ENCODE measurements at places on chromosomes 11 and 22.

DNA sequence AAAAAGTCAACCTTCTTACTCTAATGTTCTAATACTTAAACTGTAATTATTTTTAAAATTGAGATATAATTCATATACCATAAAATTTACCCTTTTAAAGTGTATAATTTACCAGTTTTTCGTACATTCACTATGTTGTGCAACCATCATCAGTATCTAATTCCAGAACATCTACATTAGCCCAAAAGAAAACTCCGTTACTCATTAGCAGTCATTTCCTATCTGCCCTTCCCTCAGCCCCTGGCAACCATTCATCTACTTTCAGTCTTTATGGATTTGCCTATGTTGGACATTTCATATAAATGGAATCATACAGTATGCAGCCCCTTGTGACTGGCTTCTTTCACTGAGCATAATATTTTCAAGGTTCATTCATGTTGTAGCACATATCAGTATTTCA lies 22.2 kb downstream of the SGSM3 start:
- no peak for DNase-seq

- DNase-seq, result no peak
Observed at GRCh38 chr22:46829117-46829891, 66.9 kb downstream of the TBC1D22A start.

DNA sequence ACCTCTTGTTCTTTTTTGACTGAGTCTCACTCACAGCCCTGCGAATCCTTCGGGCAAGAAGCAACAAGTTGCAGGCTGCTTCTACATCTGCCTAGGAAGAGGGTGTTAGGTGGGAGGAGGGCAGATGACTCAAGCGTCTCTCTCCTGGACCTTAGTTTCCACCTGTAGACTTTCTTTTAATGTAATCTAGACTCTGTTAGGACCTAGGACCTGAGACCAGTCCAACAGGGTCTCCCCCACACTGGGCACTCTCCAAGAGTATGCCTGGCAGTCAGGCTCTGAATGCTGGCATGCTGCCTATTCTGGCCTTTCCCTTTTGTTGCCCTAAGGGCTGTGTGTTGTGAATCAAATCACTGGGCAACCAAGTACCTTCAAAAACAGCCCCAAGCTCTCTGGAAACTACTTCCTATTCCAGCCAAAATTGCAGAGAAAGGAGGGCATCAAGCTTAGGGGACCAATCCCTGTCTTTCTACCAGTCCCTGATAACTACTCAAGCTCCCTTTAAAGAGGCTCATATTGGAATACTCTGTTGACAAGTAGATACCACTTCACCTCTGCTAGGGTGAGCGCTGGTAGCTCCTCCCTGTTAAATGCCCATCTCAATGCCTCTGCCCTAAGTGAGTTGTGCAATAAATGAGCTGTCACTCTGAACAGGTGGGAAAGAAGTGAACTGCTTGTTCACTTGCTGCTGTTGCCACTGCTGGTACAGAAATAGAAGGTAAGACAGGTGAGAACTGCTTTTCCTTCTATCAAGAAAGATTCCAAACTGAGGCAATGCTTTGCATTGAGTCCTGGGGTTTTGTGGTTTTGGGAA lies at the start of gene BBOX1:
TSS of gene BBOX1 (plus strand) at position 514 of the 814 bp plus-strand sequence. CDS start 14,616 bp downstream, outside the sequence.
- no peak for DNase-seq

GRCh38 chr11:20259506-20259905 lies 99.2 kb upstream of the DBX1 start:
- DNase-seq, result no peak

GRCh38 chr11:69852056-69852455 lies 32.8 kb upstream of the FGF3 start:
- no peak for DNase-seq

GRCh38 chr11:15073361-15074205 lies at the start of gene CALCB:
Gene CALCB, plus strand, starts transcription at chr11:15073593. Its CDS starts 1,126 bp downstream, at chr11:15074719.
- no peak for DNase-seq

GRCh38 chr11:93288079-93288478 lies 42.5 kb upstream of the DEUP1 start:
- DNase-seq, result no peak

- DNase-seq, result no peak
Observed at GRCh38 chr11:134955281-134955680, 543.2 kb upstream of the B3GAT1 start.

- DNase-seq, result no peak
Observed at GRCh38 chr22:28930357-28931007, 47.1 kb downstream of the ZNRF3 start.

DNA sequence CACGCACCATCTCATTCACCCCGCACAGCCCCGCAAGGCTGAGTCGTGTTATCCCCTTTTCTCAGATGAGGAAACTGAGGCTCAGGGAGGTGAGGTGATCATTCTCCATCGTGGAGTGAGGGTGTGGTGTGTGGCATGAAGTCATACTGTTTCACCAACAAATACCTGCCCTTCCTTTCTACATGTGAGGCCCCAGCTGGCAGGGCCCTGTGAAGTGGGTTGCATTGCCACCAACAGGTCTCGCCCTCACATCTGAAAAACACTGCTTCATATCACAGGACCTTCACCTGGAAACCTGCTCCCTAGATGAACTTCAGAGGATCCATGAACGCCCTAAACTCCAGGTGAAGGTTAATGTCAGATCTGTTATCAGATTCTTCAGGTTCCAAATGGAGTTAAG lies 4.3 kb downstream of the SSTR3 start:
- DNase-seq, result no peak

DNA sequence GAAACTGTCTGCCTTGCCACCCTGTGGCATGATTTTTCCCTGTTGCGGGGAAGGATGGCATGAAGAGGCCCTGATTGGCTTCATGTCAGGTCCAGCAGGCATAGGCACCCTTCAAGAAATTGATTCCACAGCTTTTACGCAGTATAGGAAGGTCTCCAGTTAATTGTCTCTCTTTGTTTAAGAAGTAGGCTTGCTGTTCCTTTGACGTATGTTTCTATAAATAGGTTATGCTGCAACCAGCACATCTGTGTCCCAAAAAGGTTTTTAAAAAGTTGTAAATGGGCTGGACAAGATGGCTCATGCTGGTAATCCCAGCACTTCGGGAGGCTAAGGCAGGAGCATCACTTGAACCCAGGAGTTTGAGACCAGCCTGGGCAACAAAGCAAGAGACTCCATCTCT lies 62.6 kb downstream of the CD6 start:
- DNase-seq, result no peak

- no peak for DNase-seq
Observed at GRCh38 chr22:42296883-42297282, 26.4 kb upstream of the TCF20 start.

- no peak for DNase-seq
Observed at GRCh38 chr11:95297680-95298452, 66.9 kb upstream of the SESN3 start.

GRCh38 chr11:18523084-18523483 lies 3.7 kb downstream of the TSG101 start:
- DNase-seq, result no peak

DNA sequence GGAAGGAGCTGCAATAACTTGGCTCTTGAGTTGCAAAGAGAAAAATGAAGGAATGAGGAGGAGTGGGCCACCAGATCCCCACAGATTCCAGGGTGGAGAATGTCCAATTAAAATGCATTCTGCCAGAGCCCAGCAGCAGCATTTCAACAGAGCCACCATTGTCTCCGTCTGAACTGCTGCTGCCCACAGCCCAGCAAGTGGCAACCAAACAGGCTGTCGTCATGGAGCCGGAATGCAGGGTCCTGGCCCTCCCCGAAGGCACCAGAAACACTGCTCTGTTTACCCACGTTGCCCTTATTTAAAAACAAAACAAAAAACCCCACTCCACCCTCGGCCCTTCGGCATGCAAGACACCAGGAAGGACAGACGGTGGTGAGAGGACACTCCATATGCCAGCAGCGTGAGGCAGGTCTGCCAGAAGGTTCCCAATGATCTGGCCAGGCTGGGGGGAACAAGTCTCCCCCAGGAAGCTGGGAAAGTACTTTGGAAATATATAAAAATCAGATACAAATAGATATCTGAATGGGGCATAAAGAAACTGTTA lies 32.5 kb downstream of the PLEKHA7 start:
- no peak for DNase-seq

DNA sequence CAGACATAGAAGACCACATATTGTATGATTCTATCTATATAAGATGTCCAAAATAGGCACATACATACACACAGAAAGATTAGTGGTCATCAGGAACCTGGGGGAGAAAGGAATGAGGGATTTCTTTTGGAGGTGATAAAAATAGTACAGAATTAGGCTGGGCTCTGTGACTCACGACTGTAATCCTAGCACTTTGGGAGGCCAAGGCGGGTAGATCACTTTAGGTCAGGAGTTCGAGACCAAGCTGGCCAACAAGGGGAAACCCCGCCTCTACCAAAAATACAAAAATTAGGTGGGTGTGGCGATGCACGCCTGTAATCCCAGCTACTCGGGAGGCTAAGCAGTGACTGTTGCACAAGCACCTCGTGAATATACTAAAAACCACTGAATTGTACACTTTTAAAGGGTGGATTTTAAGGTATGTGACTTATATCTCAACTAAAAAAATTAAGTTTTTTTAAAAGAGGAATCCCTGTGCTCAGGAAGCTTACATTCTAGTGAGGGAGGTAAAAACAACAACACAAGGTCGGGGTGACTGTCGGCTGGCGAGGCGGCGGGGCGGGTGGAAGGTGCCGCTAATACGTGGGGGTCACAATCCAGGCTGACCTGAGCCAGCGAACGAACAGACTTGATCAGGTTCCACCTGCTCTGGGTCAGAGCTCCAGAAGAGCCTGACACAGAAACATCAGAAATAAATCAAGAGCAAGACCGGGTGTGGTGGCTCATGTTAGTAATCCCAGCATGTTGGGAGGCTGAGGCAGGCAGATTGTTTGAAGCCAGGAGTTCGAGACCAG lies 25.3 kb upstream of the TESMIN start:
- DNase-seq, result no peak

- no peak for DNase-seq
Observed at GRCh38 chr11:78390809-78391208, 26.8 kb downstream of the GAB2 start.

DNA sequence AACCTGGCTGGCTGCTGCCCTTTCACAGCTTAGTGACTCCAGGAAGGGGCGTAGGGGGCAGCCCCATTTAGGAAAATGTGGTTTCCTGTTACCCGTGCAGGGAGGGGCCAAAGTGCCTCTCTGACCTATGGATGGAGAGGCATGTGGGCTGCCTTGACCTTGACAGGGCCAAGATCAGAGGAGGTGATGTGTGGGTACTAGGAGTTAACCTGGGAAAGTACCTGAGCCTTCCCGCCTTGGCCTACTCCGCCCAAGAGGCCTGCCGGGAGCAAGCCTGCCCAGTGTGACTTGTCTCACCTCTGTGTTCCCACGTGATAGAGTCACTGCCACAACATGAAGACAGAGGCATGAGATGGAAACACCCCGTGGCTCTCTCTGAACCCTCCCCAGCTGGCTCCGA lies 33.4 kb downstream of the GRAMD4 start:
- no peak for DNase-seq
